ENCODE measurements at places on chromosomes 6 and 20.

DNA sequence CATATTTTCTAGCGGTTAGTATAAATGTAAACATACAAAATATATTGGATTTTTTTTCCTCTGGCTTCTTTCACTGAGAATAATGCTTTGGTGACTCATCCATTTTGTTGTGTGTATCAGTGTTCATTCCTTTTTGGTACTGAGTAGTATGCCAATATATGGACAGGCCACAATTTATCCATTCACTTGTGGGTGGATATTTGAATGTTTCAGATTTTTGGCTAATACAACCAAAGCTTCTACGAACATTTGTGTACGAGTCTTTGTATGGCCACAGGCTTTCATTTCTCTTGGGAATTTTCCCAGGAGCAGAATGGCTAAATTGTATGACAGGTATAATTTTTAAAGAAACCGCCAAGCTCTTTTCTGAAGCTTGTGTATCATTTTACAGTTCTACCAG lies 677.5 kb downstream of the HDGFL1 start:
- no peak for DNase-seq
- H3K36me3 ChIP-seq, result no peaks in the 10 kb centered on the region
- no peaks in the 10 kb centered on the region for H3K4me1 ChIP-seq
- no peak overlapping the region for H3K4me3 ChIP-seq
- H3K27ac ChIP-seq, result no peak overlapping the region
- H3K27me3 ChIP-seq, result no peaks in the 10 kb centered on the region

DNA sequence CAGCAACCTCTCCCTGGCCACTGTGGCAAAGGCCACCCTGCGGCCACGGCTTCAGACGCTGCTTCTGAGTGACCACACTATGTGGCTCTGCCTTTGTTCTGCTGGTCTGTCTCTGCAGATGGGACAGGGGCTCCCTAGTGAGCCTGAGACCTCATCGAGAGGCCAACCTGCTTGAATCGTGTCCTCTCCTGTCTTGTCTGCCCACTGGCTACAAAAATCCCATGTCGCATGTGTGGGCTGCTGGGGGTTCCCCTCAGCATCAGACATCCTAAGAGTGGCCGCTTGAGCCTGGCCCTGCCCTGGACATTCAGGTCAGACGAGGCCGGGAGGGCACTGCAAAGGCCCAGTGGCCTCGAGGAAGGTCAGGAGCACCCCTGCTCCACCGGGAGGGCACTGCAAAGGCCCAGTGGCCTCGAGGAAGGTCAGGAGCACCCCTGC lies 222.9 kb downstream of the DLL1 start:
- H3K4me3 ChIP-seq, result no peak overlapping the region
- no peak overlapping the region for H3K27ac ChIP-seq
- no peaks in the 10 kb centered on the region for H3K36me3 ChIP-seq
- H3K4me1 ChIP-seq, result no peaks in the 10 kb centered on the region
- H3K27me3 ChIP-seq, result peaks cover 1% of the 10 kb centered on the region
- DNase-seq, result no peak

- H3K4me1 ChIP-seq, result peaks cover 22% of the 10 kb centered on the region
- no peak overlapping the region for H3K27ac ChIP-seq
- no peak for DNase-seq
- H3K27me3 ChIP-seq, result peaks cover 6% of the 10 kb centered on the region
- H3K4me3 ChIP-seq, result no peak overlapping the region
Observed at GRCh38 chr20:23832775-23833513, 6.4 kb upstream of the CST2 start.

- H3K36me3 ChIP-seq, result peaks cover 5% of the 10 kb centered on the region
- no peak overlapping the region for H3K4me3 ChIP-seq
- peaks cover 11% of the 10 kb centered on the region for H3K4me1 ChIP-seq
- no peaks in the 10 kb centered on the region for H3K27me3 ChIP-seq
- no peak overlapping the region for H3K27ac ChIP-seq
- DNase-seq, result peak; percentile 1
Observed at GRCh38 chr6:88704980-88705379, 258.4 kb downstream of the RNGTT start.

GRCh38 chr6:135286962-135287538 lies 105.9 kb downstream of the MYB start:
- no peak overlapping the region for H3K4me3 ChIP-seq
- H3K27me3 ChIP-seq, result no peaks in the 10 kb centered on the region
- DNase-seq, result no peak
- H3K4me1 ChIP-seq, result peaks cover 9% of the 10 kb centered on the region
- H3K36me3 ChIP-seq, result peaks cover 20% of the 10 kb centered on the region

DNA sequence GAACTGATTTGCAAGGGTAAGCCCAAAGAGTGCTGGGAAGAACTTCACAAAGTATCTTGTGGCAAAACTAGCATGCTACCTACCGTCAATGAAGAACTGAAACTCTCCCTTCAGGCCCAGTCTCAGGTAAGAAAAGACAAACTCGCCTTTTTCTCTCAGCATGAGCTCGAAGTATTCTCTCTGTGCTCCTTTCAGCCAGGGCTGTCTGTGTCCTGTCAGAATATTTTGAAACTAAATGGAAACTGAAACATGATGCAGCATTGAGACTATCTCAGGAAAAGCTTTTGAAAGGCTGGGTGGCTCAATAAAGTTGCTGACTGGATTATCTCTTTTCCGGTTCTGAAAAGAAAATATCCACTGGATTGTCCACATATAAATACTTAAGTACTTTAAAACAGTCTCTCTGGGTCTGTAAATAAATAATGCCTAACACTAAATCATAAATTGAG lies 696 bp downstream of the CALHM5 start:
- H3K27me3 ChIP-seq, result no peaks in the 10 kb centered on the region
- H3K36me3 ChIP-seq, result peaks cover 19% of the 10 kb centered on the region
- H3K27ac ChIP-seq, result peak overlapping the region; percentile 96
- H3K4me3 ChIP-seq, result peak overlapping the region; percentile 92

DNA sequence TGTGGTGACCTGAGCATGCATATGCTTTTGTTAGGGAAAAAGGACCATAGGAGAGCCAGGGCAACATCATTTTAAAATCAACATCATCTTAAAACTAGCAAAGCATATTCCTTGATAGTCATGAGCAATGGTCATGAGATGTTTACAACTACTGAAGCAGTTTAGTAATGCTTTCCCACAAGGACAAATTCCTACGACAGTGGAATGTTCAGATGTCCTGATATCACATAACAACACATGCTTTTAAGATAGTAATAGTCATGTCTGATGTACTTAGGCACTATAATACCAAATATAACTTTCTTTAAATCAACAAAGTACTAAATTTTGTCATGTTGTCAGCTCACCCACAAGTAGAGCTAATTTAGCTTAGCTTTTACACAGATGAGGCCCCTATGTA lies 370.3 kb downstream of the HTR1B start:
- peaks cover 21% of the 10 kb centered on the region for H3K4me1 ChIP-seq
- H3K36me3 ChIP-seq, result peaks cover 7% of the 10 kb centered on the region
- H3K27me3 ChIP-seq, result no peaks in the 10 kb centered on the region

DNA sequence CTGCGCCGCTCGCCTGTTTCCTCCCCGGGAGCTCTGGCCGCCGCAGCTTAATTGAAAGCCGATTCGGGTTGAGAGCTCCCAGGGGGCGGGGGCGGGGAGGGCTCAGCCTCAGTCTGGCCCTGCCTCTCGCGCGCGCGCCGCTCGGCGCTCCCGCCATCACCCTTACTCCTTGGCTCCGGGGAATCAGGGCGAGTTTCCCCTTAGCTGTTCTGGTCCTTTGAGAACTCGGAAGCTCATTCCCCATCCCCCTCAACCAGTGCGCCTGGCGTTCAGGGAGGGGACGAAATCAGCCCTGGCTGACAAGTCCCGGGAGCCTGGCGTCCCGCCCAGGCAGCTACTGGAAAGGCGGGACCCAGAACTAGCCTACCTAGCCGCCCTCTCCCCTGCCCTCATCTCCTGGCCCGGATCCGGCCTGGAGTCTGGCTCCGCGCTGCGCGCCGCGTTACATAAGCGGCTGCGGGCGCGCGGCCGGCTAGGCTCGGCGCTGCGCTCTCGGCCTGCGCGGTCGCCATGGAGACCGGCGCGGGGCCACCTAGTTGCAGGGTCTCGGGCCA lies 2.8 kb downstream of the SLC12A5 start:
- 0 out of 2 replicates have a peak, but pooled peaks cover 6% of the 10 kb centered on the region for H3K4me1 ChIP-seq
- no peak overlapping the region for H3K4me3 ChIP-seq
- H3K27me3 ChIP-seq, result peaks cover 31% of the 10 kb centered on the region
- no peak for DNase-seq
- H3K36me3 ChIP-seq, result no peaks in the 10 kb centered on the region

GRCh38 chr20:64216036-64216435 lies 39.5 kb upstream of the PCMTD2 start:
- H3K4me3 ChIP-seq, result no peak overlapping the region
- DNase-seq, result no peak
- no peaks in the 10 kb centered on the region for H3K36me3 ChIP-seq
- peaks cover 7% of the 10 kb centered on the region for H3K4me1 ChIP-seq

GRCh38 chr20:60970601-60971000 lies 281.5 kb upstream of the CDH4 start:
- H3K4me1 ChIP-seq, result no peaks in the 10 kb centered on the region
- H3K27me3 ChIP-seq, result peaks cover 2% of the 10 kb centered on the region
- DNase-seq, result no peak
- H3K27ac ChIP-seq, result no peak overlapping the region
- H3K36me3 ChIP-seq, result no peaks in the 10 kb centered on the region

All from HFFc6 (cell line).